ENCODE measurements at places on chromosomes 13 and 19. TPM values are rescaled to one million over a fixed set of nuclear protein-coding genes. Genes with fewer than 3 reads are reported as not detected.

GRCh38 chr13:95636853-95637252 is 7.7 kb downstream of the DZIP1 start:
- DNase-seq, result no peak

The PRR36 gene
- 0.58 TPM for total RNA-seq

The HCST gene
- total RNA-seq, result 4.6 TPM

GRCh38 chr13:65472336-65472735 is 1757.8 kb downstream of the PCDH9 start:
- no peak for DNase-seq

DNA sequence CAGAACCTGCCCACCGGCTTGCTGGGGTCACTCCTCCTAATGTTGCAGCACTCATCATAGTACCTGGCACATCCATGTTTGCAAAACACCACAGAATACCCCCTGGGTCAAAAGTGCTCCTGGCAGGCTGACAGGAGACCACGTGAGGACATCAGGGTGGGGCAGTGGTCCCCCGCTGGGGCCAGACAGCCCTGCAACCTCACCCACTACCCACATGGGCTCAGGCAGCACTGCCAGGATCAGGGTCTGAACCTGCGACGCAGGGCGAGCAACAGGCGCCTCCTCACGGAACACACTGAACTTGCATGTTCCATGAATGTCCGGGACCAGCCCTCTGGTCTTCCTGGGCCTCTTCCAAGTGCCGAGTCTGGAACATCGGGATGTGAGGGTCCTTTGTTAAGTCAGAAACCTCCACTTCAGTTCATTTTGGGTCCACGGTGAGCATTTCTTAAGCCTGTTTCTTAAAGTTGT is 1.4 kb upstream of the SLC7A9 start:
- no peak for DNase-seq

- no peak for DNase-seq
These were observed 19.0 kb downstream of the PLIN4 start for GRCh38 chr19:4499318-4499717.

GRCh38 chr19:19355606-19356139 is 35.0 kb downstream of the MAU2 start:
- no peak for DNase-seq

GRCh38 chr13:30873499-30873898 is 32.6 kb upstream of the MEDAG start:
- no peak for DNase-seq

The FFAR3 gene
- not detected for total RNA-seq

The ZNF793 gene
- 6.6 TPM for total RNA-seq

The KLK2 gene
- total RNA-seq, result not detected

GRCh38 chr19:13864046-13864666 is 12.8 kb upstream of the NANOS3 start:
- DNase-seq, result no peak

DNA sequence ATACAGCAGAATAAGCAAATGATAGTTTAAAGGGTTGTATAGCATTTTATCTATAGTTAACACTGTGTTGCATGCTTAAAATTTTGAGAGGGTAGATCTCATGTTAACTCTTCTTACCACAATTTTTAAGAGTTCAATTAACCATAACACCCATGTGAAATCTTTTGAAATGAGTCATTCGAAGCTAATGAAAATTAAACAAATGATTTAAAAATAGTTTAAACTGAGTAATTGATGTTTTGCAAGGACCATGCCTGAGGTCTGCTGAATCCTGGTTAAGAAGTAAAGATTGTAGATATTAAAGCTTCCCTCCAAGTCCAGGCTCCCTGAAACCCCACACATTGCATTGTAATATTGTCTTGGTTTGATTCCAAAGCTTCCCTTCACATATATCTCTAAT is 176.7 kb upstream of the RNF113B start:
- DNase-seq, result no peak

The POU2F2 gene
- total RNA-seq, result 3.9 TPM

DNA sequence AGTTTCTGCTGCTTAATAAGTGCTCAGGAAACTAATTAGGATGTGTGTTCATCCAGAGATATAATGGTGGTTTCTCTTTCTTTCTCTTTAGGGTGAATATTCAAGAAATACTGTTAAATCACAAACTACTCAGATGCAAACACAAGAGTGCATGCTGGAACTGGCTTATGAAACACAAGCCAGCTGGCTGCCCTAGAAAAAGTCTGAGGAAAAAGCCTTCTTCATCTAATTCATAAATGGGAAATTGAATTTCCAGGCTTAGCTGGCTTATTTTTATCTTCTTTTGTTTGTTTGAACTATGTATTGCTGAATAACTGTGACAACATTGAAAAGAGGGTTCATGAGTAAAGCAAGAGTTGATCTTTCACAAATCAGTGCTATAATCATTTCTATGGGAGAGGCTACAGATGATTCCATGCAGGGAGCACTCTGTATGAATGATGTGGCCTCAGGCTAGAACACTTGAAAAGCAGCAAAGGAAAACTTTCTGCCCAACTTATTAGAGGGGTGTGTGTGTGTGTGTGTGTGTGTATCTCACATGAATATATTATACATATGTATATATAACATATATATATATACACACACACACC is 69.8 kb upstream of the SCEL start:
- no peak for DNase-seq

The CEACAM4 gene
- total RNA-seq, result 0.25 TPM

GRCh38 chr19:14821937-14822336 is 13.0 kb downstream of the OR7A5 start:
- no peak for DNase-seq

DNA sequence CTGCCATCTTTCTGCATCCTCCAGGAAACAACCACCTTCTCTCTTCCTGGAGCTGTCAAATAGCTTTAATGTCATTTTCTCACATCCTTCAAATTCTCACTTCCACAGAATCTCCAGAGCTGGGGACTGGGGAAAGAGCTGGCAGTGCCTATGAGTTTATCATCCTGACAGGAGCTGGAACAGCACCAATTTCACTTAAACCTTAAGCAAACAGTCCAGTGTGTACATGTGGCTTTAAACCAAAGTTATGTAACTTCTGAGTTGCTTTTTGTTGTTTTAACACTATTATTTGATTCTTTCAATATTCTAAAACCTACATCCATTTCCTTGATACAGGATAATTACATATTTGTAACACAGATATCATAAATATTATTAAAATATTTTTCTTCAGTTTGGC is 331.5 kb upstream of the ARGLU1 start:
- no peak for DNase-seq

Data from mucosa of descending colon (tissue), 3 donors.